ENCODE measurements at places on chromosomes 2 and 18. TPM values are rescaled to one million over a fixed set of nuclear protein-coding genes. Genes with fewer than 3 reads are reported as not detected.

GRCh38 chr2:232513353-232513752 lies 6.8 kb upstream of the PRSS56 start:
- DNase-seq: no peak
- H3K27me3 ChIP-seq: peaks cover 27% of the 10 kb centered on the region
- no peak overlapping the region for H3K4me3 ChIP-seq

DLGAP1 gene
- total RNA-seq: not detected

DNA sequence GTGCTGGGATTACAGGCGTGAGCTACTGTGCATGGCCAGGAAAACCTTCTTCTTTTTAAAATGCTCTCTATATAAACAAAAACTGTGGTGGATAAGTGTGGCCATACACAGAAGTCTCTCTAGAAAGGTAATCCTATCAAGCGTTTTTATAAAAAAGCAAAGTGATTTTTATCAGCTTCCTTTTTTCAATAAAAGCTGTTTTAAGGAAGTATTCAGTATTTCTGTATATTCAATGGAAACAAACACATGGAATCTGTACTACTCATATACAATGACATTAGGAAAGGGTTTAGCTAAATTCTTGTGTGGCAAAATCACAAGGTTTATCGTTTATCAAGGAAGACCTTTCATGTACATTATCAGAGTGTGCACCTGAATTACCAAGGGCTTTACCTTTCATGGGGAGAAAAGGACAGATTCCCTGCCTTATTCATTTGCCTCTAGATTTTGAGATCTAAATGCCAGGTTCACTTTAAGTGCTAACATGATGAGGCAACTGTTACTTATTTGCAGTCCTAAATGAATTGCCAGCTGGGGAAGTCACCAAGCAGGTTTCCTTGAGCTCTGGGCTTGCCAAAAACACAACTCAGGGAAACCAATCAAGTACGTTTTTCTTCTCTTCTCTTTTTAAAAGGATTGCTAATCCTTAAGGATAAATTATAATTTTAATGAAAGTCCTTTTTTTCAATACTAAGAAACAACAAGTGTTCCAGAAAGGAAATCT lies 70.8 kb downstream of the RTN4 start:
- DNase-seq: no peak
- H3K36me3 ChIP-seq: peaks cover 36% of the 10 kb centered on the region
- no peak overlapping the region for H3K4me3 ChIP-seq
- peaks cover 39% of the 10 kb centered on the region for H3K4me1 ChIP-seq
- H3K27ac ChIP-seq: peak overlapping the region; percentile 10
- H3K27me3 ChIP-seq: no peaks in the 10 kb centered on the region

CHPF gene
- total RNA-seq: 192 TPM

NOL4 gene
- total RNA-seq: not detected
